ENCODE measurements at places on chromosomes 1 and 21.
A peak's percentile ranks its signal among the peaks of the same experiment; 100 is the strongest.

GRCh38 chr1:51734896-51735745, 118.2 kb downstream of the OSBPL9 start:
- no peak for DNase-seq

- DNase-seq, result no peak
Measured at GRCh38 chr1:40876891-40877290, 14.7 kb upstream of the CITED4 start.

GRCh38 chr1:14543191-14543840, 55.2 kb upstream of the KAZN start:
- DNase-seq, result no peak

GRCh38 chr1:64754173-64754572, 9.3 kb downstream of the RAVER2 start:
- no peak for DNase-seq

DNA sequence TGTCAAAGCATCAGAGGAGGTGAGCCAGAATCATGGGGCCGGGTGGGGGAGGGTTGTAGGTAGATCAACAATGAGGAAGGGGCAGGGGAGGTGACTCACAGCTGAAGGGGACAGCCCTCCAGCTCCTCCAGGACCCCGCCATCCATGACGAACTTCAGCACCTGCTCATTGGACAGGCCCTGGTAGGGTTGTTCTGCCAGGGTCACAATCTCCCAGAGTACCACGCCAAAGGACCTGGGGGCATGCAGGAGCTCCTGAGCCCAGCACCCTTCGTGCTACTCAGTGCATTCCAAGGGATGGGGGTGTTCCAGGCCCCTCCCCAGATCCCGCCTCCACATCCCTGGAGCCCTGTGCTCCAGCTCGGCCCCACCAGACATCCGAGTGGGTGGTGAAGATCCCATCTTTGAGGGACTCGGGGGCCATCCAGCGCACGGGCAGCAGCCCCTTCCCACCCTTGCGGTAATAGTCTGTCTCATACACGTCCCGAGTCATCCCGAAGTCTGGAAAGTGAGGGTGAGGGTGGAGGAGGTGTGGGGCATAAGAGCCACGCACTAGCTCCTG, 17.5 kb downstream of the INSRR start:
- no peak for DNase-seq

DNA sequence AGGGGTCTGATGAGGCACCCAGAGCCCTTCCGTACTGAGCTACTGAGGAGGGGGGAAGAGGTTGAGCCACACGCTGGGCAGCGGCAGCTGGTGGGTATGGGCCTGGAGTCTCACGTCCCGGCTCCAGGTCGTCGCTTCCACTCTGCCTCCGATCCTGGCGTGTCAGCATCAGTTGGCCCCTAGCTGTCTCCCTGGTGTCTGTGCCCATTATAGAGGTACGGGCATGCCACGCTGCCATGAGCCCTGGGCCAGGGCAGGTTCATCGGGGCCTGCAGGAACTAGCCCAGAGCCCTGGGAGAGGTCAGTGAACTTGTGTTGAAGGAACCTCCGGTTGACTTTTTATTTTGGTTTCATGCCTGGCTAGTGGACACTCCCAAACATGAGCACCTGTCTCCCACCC, 18.2 kb downstream of the COQ8A start:
- DNase-seq, result no peak

- no peak for DNase-seq
Measured at GRCh38 chr1:55506740-55507577, 291.8 kb upstream of the USP24 start.

DNA sequence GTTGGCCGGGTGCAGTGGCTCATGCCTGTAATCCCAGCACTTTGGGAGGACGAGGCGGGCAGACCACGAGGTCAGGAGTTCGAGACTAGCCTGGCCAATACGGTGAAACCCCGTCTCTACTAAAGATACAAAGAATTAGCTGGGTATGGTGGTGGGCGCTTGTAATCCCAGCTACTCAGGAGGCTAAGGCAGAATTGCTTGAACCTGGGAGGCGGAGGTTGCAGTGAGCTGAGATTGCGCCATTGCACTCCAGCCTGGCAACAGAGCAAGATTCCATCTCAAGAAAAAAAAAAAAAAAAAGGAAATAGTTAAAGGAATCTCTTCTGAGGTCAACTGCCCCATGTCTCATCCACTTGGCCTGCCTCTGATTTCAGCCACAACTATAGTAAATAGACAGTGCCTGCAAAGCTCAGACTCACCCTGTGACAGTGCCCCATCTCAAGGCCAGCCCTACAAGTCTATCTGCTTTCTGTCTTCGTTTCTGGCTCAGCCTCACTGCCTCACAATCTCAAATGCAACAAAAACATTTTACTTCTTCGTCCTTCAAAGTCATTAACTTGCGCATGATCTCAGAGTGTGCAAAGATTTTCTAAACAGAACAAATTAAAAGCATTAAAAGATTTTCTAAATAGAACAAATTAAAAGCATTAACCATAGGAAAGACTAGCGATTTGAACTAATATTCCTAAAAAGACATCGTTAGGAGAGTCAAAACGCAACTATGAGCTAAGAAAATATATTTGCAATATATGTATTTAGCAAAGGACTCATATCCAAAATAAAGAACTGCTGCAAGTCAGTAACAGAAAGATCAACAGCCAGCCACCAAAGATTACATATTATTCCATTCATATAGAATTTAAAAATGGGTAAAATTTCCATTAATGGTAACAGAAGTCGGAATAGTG, 65.0 kb upstream of the PRDX6 start:
- no peak for DNase-seq

- no peak for DNase-seq
Measured at GRCh38 chr1:94255476-94255875, 18.1 kb upstream of the ARHGAP29 start.

DNA sequence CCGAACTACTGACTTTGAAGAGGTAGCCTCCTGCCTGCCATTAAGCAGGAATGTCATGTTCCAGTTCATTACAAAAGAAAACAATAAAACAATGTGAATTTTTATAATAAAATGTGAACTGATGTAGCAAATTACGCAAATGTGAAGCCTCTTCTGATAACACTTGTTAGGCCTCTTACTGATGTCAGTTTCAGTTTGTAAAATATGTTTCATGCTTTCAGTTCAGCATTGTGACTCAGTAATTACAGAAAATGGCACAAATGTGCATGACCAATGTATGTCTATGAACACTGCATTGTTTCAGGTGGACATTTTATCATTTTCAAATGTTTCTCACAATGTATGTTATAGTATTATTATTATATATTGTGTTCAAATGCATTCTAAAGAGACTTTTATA, 159.8 kb upstream of the SGIP1 start:
- DNase-seq, result no peak

GRCh38 chr1:11873395-11874257, 14.9 kb upstream of the NPPB start:
- DNase-seq, result no peak

DNA sequence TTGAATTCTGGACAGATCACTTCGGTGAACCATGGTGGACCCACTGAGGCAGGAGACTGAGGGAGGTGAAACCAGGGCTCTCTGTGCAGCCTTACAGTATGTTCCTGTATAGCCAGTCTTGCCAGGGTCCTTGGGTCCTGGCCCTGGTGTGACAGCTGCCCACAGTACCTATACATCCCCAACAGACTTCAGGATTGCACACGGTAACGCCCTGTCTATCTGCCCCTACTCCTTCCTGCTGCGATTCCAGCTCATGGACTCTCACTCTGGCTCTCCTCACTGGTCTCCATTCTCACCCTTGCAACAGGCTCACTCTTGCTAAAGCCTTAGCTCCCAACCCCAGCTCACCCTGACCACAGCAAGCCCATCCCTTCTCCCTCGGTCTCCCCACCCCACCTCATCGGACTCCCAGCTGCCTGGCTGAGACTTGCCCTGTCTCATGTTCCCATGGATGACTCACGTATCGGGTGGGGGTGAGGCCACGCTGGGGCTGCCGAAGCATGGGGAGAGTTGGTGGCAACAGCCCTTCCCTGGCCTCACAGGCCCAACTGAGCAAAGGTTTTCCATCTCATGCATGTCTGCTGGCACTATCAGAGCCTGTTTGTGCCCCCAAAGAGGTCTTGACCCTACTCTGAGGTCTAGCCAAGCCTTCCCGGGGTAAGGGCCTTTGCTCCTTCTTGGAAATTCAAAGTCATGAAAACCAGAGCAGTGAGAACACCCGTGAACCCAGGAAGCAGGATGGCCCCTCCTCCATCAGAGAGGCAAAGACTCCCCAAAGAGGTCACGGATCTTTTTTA, 7.1 kb downstream of the PHLDA3 start:
- DNase-seq, result peak; percentile 46

- DNase-seq, result no peak
Measured at GRCh38 chr1:110387048-110387754, 3.6 kb downstream of the SLC16A4 start.

DNA sequence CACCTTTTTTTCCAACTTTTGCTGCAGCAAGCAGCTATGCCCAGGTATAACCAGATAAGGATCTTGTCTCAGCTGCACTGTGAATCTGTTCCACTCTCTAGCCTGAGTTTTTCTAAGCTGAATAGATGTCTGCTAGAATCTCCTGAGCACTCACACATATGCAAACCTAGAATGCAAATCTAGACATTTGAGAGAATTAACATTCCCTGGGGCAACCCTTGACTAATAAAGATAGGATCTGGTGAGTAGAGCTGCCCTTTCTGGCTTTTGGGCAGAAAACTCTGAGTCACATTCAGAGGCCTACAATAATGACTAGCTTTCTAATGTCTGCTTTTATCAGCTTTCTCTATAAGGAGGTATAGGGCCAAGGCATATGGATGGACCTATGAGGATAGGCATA, 61.4 kb upstream of the BARHL2 start:
- no peak for DNase-seq

- no peak for DNase-seq
Measured at GRCh38 chr1:223631473-223631872, 34.0 kb downstream of the CAPN8 start.

DNA sequence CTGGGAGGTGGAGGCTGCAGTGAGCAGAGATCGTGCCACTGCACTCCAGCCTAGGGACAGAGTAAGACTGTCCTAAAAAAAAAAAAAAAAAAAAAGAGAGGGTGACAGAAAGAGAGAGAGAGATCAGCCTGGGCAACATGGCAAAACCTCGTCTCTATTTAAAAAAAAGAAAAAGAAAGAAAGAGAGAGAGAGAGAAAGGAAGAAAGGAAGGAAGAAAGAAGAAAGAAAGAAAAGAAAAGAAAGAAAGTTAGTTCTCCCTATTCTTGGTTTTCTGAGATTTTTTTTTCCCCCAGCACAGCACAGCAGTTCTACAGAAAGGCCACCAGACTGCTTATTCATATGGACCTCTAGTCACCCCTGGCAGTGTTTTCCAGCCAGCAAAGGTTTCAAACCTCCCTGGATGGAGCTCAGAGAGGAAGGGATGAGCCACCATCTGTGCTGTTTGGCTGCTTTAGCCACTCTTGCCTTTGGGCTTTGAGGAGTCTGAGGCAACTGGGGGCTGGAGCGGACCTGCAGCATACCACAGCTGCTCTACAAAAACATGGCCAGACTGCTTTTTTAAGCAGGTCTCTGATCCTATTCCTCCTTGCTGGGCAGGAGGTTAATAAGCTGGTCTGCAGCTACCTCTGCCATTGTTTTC, 10.6 kb downstream of the S100A6 start:
- no peak for DNase-seq

GRCh38 chr21:35113064-35113463, 64.0 kb upstream of the RUNX1 start:
- DNase-seq, result no peak

DNA sequence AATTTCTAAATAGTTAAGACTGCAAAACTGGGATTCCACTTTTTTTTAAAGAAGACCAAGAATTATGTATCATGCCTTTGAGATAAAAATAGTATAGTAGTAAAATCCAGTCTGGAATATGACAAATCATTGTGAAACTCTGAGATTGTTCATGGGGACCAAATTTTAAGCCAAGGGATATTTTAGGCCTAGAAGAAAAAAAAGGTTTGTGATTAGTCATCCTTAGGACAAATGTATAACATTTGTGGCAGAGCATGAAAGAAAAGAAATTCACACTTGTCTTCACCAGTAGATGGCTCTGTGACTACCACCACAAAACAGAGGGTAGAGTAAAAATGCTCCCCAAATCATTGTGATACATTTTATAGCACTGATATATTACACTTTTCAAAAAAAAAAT, 226.1 kb downstream of the KCTD3 start:
- no peak for DNase-seq

DNA sequence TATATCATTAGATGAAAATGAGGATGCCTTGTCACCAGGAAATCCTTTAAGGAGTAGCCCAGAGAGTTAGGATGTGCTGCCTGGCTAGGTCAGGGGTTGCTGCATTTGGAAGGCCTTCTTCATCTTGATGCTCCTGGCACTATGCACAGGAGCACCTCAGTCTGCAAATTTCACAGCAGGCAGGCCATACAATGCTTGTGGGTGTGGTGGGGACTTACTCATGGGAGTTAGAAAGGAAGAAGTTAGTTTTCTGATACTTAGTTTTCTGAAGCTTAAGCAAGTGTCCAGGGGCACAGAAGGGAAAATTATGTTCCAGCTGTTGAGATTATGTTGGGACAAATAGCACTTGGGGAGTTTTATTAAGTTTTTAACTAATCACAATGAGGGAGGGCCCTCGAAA, 11.4 kb downstream of the HLX start:
- DNase-seq, result no peak

- DNase-seq, result peak; percentile 35
Measured at GRCh38 chr1:201408176-201408833, 9.2 kb upstream of the LAD1 start.

DNA sequence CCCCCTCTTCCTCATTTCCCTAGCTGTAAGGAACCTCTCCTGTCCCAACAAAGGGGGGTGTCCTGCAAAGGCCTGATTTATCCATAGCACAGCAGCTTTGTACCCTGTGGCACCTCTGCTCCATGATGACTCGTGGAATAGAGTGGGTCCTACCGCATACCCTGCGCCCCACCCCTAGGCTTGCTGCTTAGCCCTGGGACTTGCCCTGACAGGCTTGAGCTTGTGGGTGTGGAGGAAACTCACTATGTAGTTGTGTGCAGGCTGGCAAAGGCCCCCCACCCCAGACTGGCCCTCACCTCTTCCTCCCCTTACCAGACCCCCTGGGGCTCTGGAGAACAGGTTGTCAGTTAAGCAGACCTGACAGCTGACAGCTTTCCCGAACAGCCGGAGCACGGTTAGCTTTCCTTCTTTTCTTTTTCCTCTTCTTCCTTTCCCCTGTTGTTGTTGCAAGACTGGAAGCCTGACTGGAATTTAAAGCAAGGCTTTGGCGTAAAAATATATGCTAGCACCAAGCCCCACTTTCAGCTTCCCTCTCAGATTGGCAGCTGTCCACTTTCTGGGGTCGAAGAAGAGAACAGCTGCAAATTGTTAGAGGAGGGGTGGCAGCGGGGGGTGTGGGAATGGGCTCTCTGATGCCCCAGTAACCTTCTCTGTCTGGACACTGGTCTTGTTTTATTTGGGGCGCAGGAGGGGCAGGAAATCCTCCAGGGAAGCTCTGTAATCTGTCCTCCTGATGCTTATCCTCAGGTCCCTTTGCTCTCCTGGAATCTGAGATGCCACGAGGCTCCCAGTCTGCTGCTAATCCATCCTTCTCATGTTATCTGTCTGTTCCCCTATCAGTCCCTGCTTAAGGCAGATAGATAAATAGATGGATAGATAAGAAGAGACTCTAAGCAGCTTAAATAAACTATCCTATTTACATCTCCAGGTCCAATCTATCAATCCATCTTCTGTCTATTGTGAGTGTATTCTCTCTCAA, 134.6 kb downstream of the BRINP2 start:
- DNase-seq, result no peak
